NCI-H69 (cell line): ENCODE measurements at places on chromosomes 5 and 9.
A peak's percentile ranks its signal among the peaks of the same experiment; 100 is the strongest.

GRCh38 chr9:120453792-120454191 is 126.2 kb downstream of the CDK5RAP2 start:
- no peak for DNase-seq

DNA sequence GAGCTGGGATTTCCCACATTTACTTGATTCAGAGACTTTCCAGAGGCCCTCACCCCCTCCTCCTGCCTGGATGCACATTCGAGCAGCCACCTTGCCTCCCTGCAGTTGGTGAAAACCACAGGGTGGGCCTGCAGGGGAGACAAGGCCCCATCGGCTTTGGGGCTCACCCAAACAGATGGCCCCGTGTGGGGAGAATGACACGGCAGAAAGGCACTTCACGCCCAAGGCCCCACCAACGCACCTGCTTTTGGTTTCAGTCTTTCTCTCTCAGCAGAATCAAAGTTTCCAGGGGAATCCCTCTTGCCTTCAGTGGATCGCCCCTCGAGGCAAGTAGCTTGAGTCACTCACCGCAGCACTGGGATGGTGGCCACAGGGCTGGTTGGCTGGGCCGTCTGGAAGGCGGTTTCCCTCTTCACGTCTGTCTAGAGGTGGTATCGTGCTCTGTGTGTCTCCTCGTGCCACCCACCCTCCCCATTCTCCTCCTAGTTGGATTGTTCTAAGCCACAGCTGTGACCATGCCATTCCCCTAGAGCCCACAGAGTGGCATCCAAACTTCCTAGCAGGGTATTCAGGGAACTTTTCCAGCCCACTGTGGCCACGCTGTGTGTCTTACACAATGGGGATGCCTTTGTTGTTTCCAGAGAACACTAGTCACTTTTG is 31.8 kb downstream of the SEC61B start:
- DNase-seq: no peak

GRCh38 chr5:96978812-96979449 is 43.1 kb downstream of the LNPEP start:
- DNase-seq: no peak

- DNase-seq: no peak
Observed at GRCh38 chr9:91312717-91313325, 48.9 kb downstream of the AUH start.

DNA sequence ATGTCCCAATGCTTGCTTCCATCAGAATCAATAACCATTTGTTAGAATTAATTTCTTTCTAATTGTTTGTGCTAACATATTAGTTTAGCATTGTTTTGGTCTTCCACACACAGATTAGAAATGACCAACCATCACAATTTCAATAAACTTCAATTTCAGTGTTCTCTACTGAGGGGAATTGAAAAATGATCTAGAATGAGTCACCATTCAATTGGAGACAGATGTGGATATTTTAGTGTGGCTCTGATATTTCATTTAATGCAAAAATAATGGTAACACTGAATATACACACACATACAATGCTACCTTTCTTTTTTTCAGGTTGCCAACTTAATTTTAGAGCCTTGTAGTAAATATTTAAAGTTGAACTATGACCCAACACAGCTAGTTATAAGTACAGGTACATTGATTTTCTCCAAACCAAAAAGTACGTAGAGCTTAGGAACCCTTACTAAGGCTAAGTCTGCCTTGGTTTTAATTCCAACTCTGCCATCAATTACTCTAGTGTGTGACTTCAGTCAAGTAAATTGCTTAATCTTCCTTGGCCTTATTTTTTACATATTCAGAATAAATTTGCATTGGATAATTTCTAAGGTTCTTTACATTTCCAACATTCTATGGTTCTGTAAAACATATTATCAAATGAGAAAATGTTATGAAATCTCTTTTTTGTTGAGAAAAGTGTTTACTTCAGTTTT is 143.9 kb downstream of the DMRTA1 start:
- DNase-seq: no peak

DNA sequence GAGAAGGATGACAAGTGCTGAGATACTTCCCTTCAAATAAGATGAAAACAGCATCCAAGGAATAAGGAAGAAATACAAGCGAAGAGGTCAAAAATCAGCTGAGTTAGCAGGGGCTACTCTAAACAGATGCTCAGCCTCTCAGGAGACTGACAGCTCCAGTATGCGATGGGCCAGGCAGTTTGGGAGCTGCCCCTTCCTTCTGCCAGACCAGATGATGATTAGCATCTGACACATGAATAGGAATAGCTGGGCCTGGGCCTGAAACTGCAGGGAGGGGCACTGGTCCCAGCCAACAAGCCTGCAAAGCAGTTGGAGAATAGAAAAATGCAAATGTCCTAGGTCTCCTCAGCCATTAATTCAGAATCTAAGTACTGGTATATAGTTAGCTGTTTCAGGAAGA is 13.1 kb upstream of the MAP3K1 start:
- DNase-seq: no peak

DNA sequence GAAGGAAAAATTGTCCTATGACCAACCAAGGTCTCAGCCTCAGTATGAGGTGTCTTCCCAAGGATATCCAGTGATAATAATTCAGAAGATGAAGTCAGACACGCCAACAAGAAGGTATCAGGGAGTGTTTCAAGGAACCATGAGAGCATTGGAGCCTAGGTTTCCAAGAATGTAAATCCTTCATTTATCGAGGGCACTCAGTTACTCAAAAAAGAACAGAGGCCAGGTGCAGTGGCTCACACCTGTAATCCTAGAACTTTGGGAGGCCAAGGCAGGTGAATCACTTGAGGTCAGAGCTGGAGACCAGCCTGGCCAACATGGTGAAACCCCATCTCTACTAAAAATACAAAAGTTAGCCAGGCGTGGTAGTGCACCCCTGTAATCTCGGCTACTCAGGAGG is 70.8 kb downstream of the PLAC8L1 start:
- no peak for DNase-seq

GRCh38 chr5:142925795-142926194 is 155.6 kb downstream of the ARHGAP26 start:
- peak; percentile 40 for DNase-seq

GRCh38 chr5:6360323-6361072 is 17.8 kb downstream of the MED10 start:
- DNase-seq: no peak

- DNase-seq: no peak
Observed at GRCh38 chr9:32463500-32464293, 62.3 kb downstream of the RIGI start.

- DNase-seq: peak; percentile 99
Observed at GRCh38 chr5:124056991-124057723, 545.2 kb downstream of the CSNK1G3 start.
